ENCODE measurements at places on chromosomes 1 and 21. TPM values are rescaled to one million over a fixed set of nuclear protein-coding genes. Genes with fewer than 3 reads are reported as not detected.

GRCh38 chr1:235113183-235113917 is 15.3 kb downstream of the TOMM20 start:
- H3K27me3 ChIP-seq, result no peaks in the 10 kb centered on the region
- no peak for DNase-seq
- no peaks in the 10 kb centered on the region for H3K4me1 ChIP-seq
- no peak overlapping the region for H3K4me3 ChIP-seq
- H3K36me3 ChIP-seq, result peaks cover 3% of the 10 kb centered on the region
- no peak overlapping the region for H3K27ac ChIP-seq

GPX7 gene
- 49.3 TPM for total RNA-seq

- no peaks in the 10 kb centered on the region for H3K4me1 ChIP-seq
- DNase-seq, result no peak
- H3K27me3 ChIP-seq, result no peaks in the 10 kb centered on the region
- no peaks in the 10 kb centered on the region for H3K36me3 ChIP-seq
- no peak overlapping the region for H3K27ac ChIP-seq
Observed at GRCh38 chr1:88659552-88659951, 24.5 kb upstream of the PKN2 start.

DNA sequence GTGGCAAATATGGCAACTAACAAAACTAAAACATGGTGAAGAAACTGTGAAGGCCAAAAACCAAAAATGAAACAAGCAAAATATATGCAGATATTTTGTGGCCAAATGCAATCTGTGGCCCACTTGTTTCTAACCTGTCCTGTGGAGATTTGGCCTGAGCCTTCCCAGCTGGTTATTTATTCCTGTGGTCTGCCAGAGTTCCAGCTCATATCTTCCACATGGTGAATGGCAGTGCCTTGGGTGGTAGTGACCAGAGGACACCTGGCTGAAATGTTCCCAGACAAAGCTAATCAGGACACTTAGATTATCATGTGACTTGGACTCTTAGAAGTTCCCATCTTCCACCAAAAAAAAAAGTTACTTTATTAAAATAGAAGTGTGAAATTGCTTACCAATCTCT is 39.7 kb downstream of the RNASEL start:
- no peaks in the 10 kb centered on the region for H3K4me1 ChIP-seq
- no peak overlapping the region for H3K27ac ChIP-seq
- H3K4me3 ChIP-seq, result no peak overlapping the region
- no peaks in the 10 kb centered on the region for H3K36me3 ChIP-seq

DNA sequence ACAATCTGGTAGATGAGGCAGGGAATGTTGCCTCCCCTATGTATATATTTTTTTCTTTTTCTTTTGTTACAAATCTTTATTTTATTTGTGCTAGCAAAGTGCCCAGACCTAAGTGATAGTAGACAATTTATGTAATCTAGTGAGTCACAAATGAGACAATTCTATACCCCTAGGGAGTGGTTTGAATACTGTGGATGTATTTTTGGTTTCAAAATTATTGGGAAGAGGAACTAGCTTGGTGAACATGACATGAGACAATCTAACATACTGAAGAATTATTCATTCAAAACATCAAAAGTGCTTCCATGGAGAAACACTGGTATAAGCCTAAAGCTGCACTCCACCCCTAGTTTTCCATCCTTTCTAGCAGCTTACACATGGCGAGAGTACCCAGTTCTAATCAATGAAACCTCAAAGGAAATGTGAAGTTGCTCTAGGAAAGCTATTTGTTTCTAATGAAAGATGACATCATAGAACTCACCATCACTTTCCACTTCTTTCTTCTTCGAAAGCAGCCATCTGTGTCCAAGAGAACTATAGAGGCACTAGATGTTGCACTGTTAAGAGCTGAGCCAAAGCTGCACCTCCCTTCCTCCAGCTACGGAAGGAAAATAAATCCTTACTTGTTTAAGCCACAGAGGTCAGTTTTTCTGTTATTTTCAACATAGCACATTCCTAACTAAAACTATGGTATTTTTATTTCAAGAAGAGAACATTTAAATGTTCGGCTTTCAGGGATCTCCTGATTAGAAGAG is 764.6 kb downstream of the LTN1 start:
- no peak overlapping the region for H3K4me3 ChIP-seq
- H3K4me1 ChIP-seq, result peaks cover 5% of the 10 kb centered on the region
- H3K27ac ChIP-seq, result no peak overlapping the region
- no peak for DNase-seq

- no peaks in the 10 kb centered on the region for H3K27me3 ChIP-seq
- DNase-seq, result no peak
Observed at GRCh38 chr1:59693406-59693805, 121.3 kb upstream of the HOOK1 start.

DNA sequence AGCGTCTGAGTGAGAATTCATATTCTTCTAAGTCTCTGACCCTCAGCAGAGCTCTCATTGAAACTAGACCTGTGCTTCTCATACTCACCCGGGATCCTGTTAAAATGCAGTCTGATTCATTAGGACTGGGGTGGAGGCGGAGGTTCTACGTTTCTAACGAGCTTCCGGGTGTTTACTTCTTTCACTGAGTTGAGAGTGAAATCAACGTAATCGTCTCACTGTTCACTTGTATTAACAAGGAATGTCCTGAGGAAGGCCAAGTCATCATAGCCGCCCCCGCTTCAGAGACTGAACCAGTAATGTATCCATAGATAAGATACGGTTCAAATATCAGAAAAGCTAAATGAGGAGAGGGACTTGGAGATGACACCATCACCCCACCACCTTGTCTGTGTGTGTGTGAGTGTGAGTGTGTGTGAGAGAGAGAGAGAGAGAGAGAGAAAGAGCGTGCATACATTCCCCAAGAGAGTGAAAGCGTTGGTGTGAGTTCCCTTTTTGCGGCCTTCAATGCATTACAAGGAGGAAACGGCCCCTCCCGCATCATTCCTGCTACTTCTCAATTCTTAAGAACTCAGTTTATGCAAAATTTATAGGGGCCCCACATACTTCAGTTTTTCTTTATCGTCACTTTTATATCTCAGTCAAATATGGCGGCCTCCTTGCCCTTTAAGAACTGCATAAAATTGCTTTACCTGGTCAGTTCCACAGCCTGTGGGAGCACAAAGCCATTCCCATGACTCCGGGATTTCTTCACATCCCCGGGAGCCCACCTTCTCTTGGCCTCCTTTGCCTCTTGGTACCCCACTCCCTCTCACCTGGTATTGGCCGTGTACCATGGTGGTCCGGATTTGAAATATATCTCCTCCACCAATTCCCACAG is 19.8 kb downstream of the KMO start:
- H3K4me3 ChIP-seq, result no peak overlapping the region
- no peaks in the 10 kb centered on the region for H3K27me3 ChIP-seq
- peak overlapping the region; percentile 22 for H3K27ac ChIP-seq
- no peaks in the 10 kb centered on the region for H3K4me1 ChIP-seq
- no peaks in the 10 kb centered on the region for H3K36me3 ChIP-seq
- DNase-seq, result peak; percentile 68

CD48 gene
- 2.9 TPM for total RNA-seq

KIF26B gene
- 1.8 TPM for total RNA-seq

- no peaks in the 10 kb centered on the region for H3K27me3 ChIP-seq
- H3K27ac ChIP-seq, result no peak overlapping the region
- no peaks in the 10 kb centered on the region for H3K4me1 ChIP-seq
Observed at GRCh38 chr1:53376041-53376461, 48.2 kb upstream of the LRP8 start.

OLIG1 gene
- total RNA-seq, result not detected

GRCh38 chr1:60866917-60867531 is 215.3 kb upstream of the NFIA start:
- no peak overlapping the region for H3K27ac ChIP-seq
- no peaks in the 10 kb centered on the region for H3K36me3 ChIP-seq
- no peak overlapping the region for H3K4me3 ChIP-seq
- H3K27me3 ChIP-seq, result no peaks in the 10 kb centered on the region
- H3K4me1 ChIP-seq, result no peaks in the 10 kb centered on the region

DNA sequence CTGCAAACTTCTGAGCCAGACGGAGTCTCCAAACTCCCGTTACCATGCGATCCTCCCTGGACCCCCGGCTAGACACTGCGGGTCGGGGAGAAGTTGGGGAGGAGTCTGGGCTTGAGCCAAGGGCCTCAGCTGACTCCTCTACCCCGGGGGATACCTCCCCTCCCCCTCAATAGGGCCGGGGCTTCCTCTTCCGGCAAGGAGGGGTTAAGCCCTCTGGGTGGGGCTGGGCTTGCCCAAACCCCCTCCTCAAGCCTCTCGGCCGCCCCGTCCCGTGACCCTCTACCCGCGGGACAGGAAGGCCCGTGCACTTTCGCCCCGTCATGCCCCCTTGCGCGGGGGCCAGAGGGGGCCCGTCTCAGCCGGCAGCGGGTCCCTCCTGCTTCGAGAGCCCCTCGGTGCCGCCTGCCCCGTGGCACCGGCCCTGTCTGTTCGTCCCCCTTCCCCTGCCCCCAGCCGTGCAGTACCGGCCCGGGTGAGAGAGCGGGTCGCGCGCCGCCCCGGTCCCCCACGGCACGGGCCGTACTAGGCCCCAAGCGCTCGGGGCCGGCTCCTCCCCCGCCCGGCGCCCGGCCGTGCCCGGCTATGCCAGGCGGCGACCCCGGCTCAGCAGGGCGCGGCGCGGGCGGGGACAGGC is 652 bp downstream of the ARL8A start:
- H3K36me3 ChIP-seq, result no peaks in the 10 kb centered on the region
- H3K27me3 ChIP-seq, result no peaks in the 10 kb centered on the region
- peak overlapping the region; percentile 99 for H3K4me3 ChIP-seq
- H3K4me1 ChIP-seq, result no peaks in the 10 kb centered on the region
- H3K27ac ChIP-seq, result peak overlapping the region; percentile 90

DSTYK gene
- total RNA-seq, result 13.2 TPM

- H3K36me3 ChIP-seq, result no peaks in the 10 kb centered on the region
- H3K4me1 ChIP-seq, result no peaks in the 10 kb centered on the region
- H3K27me3 ChIP-seq, result no peaks in the 10 kb centered on the region
- H3K27ac ChIP-seq, result no peak overlapping the region
Observed at GRCh38 chr1:63223426-63223825, 98.9 kb upstream of the FOXD3 start.

LMOD1 gene
- 633 TPM for total RNA-seq

Measured in sigmoid colon (tissue), 7 donors.